ENCODE measurements at places on chromosomes 1 and 21.

GRCh38 chr1:202237052-202237451 lies 43.5 kb downstream of the LGR6 start:
- no peak for DNase-seq

DNA sequence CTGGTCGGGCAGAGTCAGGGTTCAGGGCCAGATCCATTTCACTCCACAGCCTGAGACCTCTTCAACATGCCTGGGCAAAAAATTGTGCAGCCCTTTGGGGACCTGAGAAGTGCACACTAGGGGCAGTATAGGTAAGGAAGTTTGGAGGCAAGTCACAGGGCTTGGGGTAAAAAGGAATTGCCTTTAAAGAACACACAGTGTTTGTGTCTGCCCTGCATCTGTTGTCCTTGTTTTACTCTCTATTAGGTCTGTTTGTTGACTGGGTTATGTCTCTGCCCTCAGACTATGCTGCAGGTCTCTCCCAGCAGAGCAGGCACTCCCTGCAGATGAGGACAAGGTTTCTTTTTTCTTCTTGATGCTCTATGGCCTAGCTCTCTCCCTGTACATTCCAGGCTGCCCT lies 22.0 kb downstream of the LDLRAD2 start:
- DNase-seq: no peak

DNA sequence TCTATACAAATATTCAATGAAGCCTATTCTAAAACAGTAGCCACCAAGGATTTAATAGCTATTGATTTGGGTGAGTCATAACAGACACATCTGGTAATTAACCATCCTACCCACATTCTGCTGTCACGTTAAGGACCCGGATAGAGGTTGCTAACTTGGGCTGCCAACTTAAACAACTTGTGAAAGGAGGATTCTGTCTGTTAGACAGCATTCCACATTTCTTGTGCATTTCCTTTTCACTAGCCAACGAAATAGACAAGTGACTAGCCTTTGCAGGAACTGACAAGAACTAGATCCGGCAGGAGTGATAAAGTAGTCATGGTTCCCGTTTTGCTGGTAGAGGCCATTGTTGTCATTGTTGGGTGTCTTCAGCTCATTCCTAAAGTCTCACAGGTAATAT lies 9.5 kb downstream of the DSCAM start:
- DNase-seq: no peak

DNA sequence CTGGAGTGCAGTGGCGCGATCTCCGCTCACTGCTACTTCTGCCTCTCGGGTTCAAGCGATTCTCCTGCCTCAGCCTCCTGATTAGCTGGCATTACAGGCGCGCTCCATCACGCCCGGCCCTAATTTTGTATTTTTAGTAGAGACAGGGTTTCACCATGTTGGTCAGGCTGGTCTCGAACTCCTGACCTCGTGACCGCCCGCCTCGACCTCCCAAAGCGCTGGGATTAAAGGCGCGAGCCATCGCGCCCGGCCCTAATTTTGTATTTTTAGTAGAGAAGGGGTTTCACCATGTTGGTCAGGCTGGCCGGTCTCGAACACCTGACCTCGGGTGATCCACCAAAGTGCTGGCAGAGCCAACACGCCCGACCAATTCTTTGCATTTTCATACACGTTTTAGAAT lies 48.0 kb upstream of the LCE5A start:
- DNase-seq: no peak

DNA sequence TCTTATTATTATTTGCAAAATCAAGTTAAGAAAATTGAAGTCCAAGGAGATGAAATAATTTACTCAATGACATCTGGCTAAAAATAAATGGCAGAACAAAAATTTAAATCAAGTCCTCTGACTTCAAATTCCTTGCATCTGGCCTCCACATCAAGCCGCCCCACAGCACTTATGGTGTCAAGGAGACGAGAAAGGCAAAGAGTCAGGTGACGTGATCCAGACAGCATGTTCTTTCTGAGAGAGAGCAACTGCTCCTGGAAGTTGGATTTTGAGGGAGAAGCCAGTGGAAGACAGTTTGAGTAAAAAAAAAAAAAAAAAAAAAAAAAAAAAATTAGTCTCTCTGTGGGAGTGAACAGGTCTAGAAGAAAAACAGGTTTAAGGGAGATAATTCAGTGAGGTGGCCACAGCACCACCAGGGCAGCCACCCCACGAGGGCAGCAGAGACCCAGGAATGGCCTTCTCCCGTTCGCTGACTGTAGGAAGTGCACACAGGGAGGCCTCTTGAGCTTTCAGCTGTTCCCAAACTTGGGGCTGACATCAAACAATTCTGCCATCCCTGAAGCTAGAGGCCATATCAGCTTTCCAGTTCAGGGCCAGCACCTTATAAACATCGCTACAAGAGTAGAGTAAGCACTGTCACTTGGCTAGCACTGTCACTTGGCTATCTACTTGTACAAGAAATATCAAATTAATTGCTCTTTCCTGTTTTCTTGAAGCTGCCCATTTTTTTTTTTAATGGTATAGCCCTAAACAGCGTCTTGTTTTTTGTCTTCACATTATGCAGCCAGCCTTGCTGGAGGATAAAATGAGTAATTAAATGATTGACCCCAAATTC lies 7.8 kb downstream of the C1orf162 start:
- DNase-seq: peak; percentile 40

DNA sequence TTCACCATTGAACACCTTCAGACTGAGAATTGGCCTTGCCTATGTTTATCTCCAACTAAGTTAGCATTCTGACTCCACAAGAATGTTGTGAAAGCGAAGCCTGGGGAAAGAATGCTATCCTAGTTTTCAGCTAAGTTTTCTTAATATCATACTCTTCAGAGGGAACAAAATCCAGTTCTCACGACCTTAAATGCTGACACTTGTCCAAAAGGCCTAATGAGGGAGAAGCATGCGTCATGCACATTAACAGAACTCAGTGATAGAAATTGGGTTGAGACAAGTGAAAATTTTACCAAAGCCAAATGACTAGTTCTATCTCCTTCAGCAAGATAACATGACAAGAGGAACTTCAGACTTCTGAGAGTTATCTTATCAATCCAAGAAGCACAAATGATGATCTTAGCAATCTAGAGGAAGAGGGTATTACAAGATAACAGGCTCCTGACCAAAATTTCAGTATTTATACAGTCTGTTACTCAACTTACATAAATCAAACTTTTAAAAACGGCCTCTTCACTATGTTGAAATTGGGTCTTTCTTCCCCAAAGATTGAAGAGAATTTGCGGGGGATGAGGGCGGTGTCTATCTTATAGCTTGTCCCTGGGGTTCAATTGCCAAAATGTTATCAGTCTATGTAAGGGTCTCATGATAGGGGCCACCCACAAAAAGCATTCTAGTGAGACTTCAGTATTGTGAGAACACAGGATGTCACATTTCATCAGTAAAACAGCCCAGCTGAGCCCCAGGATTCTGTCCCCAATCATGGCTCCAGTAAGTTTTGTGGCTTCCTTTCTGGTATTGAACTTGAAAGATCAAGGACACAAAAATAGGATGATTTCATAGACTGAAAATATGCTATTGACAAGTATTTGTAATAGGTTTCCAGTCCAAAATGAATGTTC lies 26.5 kb upstream of the SLC45A3 start:
- no peak for DNase-seq

GRCh38 chr21:28496517-28496916 lies 496.2 kb downstream of the LTN1 start:
- no peak for DNase-seq

- DNase-seq: no peak
Measured at GRCh38 chr1:228875741-228876140, 140.5 kb downstream of the RHOU start.

- DNase-seq: no peak
Measured at GRCh38 chr1:23953020-23953419, 6.6 kb upstream of the PNRC2 start.

DNA sequence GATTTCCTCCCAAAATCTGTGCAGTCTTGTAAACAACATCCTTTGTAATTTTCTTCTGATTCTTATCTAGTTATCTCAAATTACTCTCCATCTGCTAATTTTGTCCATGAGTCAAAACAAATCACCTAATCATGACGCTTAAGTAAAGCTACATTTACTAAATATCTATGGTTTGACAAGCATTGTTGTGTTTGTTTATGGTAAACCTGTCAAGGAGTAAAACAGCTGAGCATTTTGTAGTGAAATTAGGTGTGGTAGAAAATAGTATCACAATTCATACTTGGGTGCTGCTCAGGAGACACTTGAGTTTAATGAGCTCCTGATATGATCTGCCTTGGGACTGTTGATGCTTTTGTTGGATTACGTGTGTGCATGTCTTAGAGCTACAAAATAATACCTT lies 11.6 kb downstream of the TIPRL start:
- no peak for DNase-seq

GRCh38 chr1:5667513-5668325 lies 324.5 kb downstream of the NPHP4 start:
- DNase-seq: no peak

- DNase-seq: no peak
Measured at GRCh38 chr1:225418598-225418997, 9.2 kb downstream of the LBR start.

DNA sequence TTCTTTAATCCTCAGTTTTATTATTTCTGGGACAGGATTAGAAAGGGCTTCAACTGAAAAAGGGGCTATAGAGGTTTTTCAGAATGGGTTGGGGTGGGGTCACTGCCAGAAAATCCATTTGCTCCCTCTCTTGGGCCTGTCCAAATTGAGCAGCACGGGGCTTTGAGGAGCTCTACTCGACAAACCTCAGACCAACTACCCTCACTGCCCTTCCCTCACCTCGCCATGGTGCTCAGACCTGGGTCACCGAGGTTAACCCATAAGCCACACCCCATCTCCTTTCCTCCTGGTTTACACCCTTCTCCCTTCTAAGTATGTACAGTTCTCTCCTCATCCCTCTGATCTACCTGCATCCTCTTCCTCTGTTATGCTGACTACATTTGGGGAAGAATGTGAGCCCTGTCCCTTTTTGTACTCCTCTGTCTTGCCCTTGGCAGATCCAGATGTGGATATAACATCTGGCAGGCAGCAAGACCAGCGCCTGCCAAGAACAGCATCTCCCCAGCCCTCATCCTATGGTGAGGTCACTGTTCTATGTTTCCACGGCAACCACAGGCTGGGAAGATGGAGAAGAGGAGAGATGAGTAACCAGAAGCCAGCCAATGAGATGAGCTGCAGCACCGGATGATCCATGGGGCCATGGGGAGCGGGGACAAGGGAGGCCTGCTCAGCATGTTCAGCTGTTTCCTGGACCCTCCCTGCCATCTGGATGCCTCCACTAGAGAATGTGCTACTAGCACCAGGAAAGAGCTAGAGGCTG lies 3.7 kb upstream of the FABP3 start:
- DNase-seq: no peak

- no peak for DNase-seq
Measured at GRCh38 chr1:35564884-35565741, 7.5 kb downstream of the NCDN start.

- DNase-seq: no peak
Measured at GRCh38 chr1:75257424-75257823, 123.2 kb downstream of the LHX8 start.

GRCh38 chr1:219365451-219365850 lies 191.8 kb downstream of the LYPLAL1 start:
- no peak for DNase-seq

DNA sequence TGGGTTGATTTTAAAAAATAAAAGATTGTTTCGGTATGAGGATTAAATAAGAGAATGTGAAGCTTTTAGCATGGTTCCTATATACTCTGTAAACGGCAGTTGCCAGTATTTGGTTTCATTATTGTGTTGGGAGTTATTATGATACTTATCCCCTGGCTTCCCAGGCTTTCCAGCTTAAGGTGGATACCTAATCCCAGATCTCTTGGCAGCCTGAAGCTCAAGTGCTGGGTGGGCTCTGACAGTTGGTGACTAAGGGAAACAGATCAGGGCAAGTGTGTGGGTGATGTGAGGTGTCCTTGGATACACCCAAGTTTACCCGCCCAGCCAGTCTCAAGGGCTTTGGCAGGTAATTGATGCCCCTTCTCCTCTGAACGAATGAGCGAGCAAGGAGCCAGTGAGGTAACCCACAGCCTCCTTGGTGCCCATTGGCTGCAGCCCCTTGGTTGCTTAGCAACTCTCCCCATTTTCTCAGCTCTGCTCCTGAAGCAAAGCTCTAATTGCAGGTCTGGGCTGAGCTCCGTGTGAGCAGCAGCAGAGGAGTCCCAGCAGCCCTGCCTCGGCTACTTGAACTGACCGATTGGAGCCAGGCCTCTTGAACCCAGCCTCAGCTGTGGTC lies 6.1 kb downstream of the IPO13 start:
- DNase-seq: no peak

DNA sequence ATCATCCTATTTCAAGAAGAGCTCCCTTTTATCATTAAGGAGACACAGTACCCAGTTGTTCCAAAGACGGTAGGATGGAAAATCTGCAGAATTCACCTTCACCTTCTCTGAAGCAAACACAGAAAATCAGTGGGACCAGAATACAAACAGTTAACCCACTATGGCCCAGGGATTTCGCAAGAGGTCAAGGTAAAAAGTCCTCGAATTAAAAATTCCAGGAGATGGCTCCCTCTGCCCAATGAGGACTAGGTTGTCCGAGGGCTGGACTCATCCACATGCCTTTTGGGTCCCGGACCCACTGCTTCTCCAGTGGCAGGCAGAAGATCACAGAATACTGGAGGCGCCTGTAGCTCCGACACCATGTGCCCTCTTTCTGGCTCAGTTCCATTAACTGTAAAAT lies 42.9 kb downstream of the RCAN1 start:
- no peak for DNase-seq

DNA sequence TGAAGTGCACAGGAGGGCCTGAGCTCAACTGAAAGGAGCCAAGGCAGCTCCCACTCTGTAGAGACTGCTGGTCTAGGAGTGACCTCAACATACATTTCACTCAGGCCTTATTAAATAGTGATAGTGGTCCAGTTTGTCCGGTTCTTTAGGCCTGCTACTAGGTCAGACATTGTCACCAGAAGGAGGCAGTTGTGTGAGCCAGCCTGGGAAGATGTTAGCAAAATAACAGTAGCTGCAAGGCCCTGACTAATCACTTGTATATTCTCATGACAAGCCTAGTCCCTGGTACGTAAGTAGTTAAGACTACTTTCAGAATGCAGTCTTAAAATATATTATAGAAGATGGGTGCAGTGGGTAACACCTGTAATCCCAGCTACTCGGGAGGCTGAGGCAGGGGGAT lies 264.0 kb upstream of the CAMK1G start:
- no peak for DNase-seq

GRCh38 chr1:93108335-93108734 lies 29.3 kb downstream of the MTF2 start:
- no peak for DNase-seq

DNA sequence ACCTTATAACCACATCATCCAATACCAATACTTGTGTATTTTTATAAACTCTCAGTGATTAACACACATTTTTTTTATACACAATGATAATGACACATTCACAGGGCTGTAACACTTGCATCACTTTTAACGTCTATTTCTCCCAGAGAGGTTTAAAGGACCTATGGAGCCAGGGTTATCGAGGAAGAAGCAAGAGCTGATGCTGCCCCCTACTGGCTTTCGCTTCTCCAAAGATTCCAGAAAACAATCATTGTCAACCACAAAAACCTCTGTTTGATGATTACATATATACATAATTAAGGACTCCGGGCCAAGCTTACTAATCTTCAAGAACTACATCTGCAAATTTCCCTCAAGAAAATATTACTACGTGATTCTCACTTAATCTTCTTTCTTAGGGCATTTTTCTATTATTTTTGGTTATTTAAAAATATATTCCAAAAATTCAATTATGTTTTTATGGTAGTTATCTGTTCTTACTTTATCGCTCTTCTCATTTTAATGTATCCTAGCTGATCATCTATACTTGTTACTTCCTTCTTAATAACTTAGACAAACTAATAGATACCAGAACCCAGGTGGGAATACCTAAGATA lies 214.5 kb downstream of the VAV3 start:
- peak; percentile 7 for DNase-seq

Data from activated CD4-positive, alpha-beta T cell treated with anti-CD3 and anti-CD28 coated beads for 24 hours (primary cell).